ENCODE measurements at places on chromosomes 6 and 20. TPM values are rescaled to one million over a fixed set of nuclear protein-coding genes. Genes with fewer than 3 reads are reported as not detected.
A peak's percentile ranks its signal among the peaks of the same experiment; 100 is the strongest.

DNA sequence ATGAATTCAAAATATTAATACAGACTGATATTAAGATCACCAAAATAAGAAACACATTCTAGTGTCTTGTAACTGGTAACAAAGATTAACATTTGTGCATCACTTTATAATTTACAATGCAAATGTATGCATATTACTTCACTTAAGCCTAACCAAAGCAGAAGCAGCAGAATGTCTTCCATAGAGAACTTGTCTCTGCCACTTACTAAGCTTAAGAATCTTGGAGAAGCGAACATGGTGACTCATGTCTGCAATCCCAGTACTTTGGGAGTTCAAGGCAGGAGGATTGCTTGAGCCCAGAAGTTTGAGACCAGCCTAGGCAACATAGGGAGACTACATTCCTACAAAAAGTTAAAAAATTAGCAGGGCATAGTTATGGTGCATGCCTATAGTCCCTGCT lies 18.8 kb downstream of the AK9 start:
- DNase-seq = no peak

DNA sequence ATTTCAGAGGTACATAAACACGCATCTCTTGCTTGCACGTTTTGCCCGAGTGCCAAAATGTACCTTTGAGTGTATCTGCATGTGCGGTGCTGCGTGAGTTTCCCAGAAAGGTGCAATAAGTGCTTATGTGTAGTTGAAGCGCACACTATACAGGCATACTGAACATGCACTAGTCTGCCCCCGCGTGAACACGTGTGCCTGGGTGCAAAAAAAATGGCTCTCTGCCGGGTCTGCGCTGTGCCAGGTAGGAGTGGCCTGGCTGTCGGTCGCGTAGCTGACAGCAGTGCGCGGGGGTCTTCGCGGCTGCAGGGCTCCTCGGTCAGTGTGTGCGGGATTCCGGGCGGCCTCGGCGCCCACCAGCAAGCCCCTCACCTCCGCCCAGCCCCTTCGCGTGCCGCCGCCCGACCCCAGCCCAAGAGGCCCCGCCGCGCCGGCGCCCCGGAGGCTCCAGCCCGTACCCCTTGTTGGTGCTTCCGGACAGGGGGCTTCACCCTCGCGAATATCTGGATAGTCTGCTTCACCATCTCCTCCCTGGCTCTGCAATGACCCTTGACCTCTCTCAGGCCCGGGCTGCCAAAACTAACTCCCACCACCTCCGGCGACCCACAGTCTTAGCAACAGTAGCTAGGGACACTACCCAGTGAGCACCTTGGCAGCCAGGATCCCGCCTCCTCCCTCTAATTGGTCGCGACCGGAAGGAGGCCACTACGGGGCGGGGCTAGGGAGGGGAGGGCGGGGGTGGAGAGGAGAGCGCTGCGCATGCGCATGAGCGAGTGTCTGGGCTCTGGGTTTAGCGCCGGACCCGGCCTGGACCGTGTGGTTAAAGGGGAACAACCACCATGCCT lies at the start of gene KIF6:
KIF6 (minus strand) TSS at position 622 of the 845 bp plus-strand sequence; CDS start at position 524, 98 bp downstream.
- DNase-seq = peak; percentile 95

DNA sequence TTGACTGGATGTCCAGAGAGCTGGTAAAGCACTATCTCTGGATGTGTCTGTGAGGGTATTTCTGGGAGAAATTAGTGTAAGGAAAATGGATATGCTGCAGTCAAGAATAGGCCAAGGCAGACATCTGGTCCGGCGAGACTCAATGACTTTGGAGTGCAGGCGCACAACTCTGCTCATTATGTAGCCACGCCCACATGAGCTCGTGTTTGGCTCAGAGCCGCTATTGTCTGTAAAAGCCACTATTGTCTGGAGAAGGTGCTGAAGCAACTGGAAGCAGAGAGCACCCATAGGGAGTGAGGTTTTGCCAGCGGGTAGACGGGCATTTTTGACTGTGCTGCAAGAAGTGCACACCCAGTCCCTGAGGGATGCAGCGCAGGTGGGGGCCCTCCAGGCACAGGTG lies 305.0 kb upstream of the POU3F2 start:
- no peak for DNase-seq

GRCh38 chr6:156848533-156848932 lies 71.4 kb downstream of the ARID1B start:
- peak; percentile 80 for DNase-seq

DNA sequence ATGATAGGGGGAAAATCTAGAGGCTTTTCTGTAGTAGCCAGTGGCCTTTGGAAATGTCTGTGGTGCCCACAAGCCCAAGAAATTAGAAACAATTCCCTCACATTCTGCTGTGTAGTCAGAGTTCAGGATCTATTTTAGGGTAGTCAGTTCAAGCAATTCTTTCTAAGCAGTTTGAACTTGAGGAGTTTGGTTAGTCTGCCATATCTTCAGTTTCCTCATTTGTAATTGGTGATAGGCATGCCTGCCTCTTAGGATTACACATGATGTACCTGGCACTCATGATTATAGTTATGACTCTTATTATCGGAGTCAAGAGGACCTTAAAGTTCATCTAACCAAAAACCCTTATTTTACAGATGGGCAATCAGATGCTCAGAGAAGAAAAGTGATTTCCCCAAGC lies 21.2 kb upstream of the MEP1A start:
- DNase-seq = no peak

GRCh38 chr20:11850901-11851300 lies 66.8 kb upstream of the BTBD3 start:
- DNase-seq = no peak

- no peak for DNase-seq
Measured at GRCh38 chr6:36622901-36623546, 28.9 kb downstream of the SRSF3 start.

The IMPG1 gene
- total RNA-seq = 0.15 TPM

DNA sequence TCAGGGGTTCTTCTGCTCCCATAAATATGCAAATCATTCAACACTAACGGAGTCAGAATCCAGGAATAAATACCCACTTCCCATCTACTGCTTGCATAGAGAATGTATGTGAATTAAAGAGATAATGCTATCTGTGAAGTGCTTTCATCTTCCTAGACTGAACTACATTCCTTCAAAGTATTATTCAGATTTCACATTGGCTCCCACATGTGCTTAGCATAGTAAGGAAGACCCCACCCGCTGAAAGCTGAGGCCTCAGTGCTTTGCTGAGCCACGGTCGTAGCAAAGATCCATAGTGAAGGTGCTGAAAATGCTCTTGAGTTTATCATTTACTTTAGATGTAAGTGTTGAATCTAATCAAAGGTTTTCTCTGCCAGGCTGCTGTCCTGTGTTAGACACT lies 97.0 kb upstream of the SPACA1 start:
- no peak for DNase-seq

The ASXL1 gene
- 92.5 TPM for total RNA-seq

DNA sequence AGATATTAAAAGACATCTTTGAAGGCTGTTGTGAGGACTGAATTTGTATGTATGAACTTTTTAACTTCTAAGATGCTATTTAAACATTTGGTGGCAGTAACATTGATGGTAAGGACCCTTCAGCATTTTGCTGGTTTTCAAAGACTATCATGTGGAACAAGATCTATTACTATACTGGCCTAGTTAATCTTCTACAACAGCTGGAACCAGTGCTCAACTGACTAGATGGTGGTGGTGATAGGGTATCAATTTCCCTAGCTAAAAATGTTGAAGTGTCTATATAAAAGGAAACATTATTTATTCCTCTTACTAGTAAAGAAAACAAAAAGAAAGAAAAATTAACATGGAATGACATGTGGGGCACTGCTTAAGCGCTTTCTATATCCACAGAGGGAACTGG lies 195.7 kb downstream of the TASP1 start:
- no peak for DNase-seq

- DNase-seq = no peak
Measured at GRCh38 chr6:11606332-11606731, 68.8 kb downstream of the TMEM170B start.

DNA sequence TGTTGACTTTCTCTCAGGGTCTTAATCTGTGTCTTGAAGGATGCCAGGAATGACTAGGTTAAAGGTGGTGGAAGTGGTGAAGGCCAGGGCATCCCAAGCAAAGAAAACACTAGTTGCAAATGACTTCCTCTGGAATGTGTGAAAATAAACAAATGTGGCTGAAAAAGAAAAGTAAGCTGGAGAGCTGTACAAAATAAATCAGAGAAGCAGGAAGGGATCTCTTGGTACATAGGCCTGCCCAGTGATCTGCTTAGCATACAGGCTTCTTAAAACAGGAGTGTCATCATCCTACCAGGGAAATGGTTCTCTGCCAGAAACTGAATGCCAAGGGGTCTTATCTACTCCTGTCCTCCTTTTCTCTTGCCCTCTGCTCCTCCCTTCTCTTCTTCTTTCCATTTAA lies 1616.0 kb downstream of the KHDRBS2 start:
- DNase-seq = no peak

- no peak for DNase-seq
Measured at GRCh38 chr6:13012296-13012695, 295.7 kb downstream of the PHACTR1 start.

The MACROD2 gene
- 6.2 TPM for total RNA-seq

The HLA-DOA gene
- total RNA-seq = 10.4 TPM

DNA sequence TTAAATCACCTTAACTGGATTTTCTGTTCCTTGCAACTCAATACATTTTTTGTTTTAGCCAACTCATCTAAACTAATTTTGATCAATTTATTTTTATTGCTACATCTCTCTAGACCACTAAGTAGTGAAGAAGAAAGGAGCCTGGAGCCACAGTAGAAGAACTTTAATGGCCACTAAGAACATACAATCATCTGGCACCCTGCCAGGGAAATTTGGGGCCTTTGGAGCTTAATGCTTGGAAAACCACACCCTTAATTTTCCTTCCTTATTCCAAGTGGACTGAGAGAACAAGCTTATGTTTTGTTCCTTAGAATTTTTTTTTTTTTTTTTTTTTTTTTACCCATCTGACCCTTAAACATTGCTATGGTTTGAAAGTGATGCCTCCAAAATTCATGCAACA lies 12.0 kb upstream of the GMDS start:
- no peak for DNase-seq

DNA sequence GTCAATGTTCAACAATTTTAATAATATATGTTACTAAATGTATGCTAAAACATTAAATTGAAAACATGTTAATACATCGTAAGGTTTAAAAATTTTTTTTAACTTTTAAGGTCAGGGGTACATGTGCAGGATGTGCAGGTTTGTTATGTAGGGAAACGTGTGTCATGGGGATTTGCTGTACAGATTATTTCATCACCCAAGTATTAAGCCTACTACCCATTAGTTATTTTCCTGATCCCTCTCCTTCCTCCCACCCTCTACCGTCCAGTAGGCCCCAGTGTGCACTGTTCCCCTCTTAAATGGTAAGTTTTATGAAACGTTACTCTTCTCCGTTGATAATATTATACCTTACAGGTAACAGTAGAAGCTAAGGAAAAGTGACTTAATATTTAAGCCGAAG lies 15.8 kb downstream of the PDE7B start:
- no peak for DNase-seq

DNA sequence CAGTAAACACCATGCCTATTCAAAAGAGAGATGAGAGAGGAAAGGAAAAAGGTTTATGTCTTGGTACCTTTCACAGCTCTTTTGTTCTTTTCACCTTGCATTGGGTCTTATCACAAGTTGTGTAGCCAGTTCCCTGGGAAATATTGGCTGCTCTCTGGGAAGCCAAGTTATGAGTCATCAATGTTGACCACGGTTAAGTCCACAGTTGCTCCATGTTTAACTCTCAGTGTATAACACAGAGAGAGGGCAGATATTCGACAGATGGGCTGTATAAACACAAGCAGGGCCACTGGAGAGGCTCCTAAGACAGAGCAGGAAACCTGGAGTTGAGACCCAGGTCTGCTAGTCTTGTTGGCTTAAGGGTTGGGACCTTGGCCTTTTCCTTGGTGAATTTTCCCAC lies 718.6 kb downstream of the QKI start:
- no peak for DNase-seq

DNA sequence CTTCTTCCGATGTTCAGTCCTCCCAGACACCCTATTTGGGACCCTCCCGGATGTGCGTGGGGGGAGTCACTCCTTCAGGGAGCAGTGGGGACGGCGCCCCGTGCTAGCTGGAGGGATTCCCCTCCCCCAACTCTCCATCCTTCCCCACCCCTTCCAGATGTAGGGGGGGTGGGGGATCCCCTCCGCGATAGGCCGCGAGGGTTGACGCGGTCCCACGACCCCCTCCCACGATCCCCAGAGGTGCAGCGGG lies 548 bp downstream of the GNL1 start:
- DNase-seq = no peak

- no peak for DNase-seq
Measured at GRCh38 chr6:161085246-161085645, 93.7 kb downstream of the MAP3K4 start.

The DNMT3B gene
- 1.9 TPM for total RNA-seq

DNA sequence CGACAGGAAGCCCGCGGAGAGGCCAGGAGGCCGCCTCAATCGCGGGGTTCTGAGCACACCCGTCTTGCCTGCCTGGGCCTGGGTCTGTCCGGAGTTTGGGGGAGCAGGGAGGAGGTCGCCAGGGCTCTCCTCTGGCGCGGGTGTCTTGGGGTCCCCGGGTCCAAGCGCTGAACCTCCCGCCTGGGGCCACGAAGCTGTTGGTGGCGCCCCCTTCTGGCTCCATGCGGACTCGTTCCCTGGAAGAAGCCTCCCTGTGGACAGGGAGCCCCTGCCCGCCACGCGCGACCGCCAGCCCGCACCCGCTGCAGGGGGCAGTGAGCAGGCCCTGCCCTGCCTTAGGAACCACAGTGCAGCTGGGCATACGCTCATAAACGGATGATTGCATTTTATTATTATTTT lies 44.7 kb downstream of the MCUR1 start:
- DNase-seq = no peak

DNA sequence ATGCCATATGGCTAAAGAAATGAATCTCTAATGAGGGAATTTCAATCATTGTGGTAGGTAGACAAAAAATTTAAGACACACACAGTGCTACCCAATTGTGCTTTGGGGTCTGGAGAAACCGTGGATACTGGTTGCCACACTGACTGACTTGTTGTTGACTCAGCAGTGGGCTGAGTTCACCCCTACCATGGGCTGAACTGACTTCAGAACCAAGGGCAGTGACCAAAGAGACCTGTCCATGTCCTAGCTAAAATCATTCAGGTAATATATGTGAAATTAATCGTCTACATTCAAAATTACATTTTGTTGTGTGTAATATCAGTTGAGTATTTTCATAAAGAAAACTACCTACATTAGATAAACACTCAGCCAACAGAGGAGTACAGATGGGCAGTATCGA lies 131.6 kb downstream of the PDE7B start:
- no peak for DNase-seq

Measured in aorta (tissue), 5 donors.